SIG-M5 (cell line): ENCODE measurements at places on chromosomes 4 and X.

DNA sequence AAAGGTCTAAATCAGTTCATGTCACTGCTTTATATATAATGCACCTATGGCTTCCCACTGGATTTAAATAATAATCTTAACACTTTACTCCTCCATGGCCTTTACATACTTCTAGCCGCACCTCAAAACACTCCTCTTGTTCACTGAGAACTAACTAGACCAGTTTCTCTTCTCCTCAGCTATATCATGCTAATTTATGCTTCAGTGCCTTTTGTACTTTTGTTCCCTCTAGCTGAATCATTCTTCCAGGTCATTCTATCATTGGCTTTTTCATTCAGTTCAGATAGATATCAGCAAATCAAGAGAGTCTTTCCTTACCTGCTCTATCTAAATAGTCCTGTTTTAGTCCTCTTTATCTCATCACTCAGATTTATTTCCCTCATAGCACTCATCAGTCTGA is 64.2 kb downstream of the TET2 start:
- DNase-seq, result no peak

DNA sequence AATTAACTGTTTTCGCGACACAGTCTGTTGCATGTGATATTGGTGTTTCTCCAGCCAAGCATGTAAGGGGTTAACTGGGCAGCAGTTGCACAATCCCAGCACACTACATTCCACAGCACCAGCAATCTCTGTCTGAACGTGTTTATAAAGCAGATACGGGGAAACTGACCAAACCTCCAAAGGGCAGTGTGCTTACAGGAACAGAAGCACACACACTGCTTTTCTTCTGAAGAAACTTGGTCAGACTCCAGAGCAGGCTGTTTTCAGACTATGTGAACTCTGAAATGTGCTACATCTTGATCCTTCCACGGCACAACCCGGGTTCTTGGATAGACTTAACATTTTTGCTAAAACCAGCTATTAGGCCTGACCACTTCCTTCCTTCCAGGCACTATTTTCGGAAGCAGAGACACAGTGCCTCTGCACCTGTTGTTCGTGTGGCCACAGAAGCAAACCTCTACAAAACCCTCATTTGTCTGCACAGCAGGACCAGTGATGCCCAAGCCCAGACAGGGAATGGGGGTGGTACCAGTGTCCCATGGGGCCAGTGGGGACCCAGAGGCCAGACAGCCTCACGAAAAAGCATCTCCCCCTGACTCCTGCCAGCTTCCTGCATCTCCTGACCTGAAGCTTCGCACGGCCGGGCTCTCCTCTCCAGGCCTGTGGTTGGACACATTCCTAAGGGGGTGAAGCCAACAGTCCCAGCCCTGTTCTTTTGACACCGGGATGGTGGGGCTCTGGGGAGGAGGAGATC is 90.1 kb downstream of the IRF2 start:
- DNase-seq, result no peak

DNA sequence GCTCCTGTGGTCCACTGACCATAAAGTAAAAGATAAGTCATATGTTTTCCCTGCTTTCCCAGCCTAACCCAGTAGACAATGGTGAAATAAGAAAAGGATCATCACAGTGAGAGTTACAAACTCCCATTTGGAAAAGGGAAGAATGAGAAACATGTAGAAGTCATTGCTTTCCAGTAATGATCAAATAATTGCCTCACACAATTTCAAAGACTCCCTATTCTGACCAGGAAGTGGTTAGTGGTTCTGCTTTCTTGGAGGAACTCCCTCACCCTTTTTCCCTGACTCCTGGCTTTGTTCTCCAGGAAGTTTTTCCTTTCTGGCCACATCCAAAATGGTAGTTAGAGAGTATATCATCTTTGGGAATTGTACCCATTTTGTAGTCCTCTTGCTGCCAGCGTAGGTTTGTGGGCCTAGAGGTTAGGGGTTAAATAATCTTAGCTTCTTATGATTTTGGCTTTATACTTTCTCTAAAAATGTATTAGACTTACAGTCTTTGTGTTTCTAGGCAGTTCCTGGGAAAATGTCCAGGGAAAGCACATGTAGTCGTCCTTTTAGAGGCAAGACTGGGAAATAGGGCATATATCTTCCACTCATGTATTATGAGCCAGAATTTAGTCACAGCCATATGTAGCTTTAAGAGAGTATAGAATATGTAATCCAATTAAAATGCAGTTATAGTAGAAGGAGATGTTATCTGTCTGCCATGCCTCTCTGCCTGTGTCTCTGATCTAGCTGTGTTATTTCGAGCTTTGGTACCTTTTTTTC is 10.5 kb downstream of the VAMP7 start:
- DNase-seq, result no peak

DNA sequence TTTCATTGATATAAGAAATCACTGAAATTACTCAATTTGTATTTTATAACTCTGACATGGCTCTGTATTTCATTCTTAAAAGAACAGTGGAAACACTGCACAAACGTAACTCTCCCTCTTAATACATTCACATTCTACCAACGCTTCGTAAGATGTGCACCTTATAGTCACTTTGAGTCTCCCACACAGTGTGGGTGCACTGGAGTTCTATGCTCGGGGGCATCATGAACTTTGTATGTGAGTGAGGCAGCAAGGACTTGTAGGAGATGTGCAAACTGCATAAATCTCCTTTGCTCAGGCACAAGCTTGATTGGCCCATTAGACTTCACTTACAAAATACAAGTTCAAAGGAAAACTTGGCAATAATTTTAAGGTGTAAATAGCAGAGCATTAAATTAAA is 2385.0 kb upstream of the TENM3 start:
- DNase-seq, result no peak

- no peak for DNase-seq
Observed at GRCh38 chrX:9285342-9285771, 179.5 kb upstream of the TBL1X start.
